ENCODE measurements at places on chromosomes 7 and 10.

GRCh38 chr10:113650172-113650571 is 13.7 kb downstream of the NRAP start:
- no peak for DNase-seq

GRCh38 chr7:82964150-82964882 is 198.4 kb downstream of the PCLO start:
- no peak for DNase-seq

DNA sequence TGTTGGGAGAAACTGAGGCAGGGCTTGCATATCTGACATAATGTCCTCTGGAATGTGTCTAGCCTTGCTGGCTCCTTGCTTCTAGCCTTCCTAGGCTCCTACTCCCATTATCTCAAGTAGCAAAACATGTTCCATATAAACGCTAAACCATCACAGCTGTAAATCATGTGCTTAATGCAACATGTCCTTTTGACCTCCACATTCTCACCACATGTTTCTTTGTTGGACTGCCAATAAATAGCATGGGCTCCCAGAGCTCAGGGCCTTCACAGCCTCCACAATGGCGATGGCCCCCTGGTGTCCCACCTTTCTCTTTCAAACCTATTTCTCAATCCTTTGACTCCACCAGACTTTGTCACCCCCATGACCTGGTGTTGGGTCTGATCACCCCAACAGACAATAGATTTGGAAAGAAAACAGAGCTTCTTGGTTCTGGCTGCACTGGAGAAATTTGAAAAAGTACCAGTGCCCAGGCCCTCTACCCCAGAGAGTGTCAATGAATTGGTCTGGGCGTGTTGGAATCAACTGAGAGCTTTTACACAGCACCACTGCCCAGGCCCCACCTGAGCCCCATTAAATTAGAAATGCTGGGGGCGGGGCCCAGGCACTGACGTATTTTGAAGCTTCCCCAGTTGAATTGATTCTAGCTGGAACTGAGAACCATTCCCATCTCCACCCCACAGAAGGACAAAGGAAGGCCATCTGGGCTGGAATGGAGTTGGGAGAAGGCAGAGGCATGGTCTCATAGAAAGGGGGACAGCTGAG is 41.3 kb upstream of the GGCT start:
- DNase-seq = no peak

GRCh38 chr10:112815269-112816032 is 134.6 kb upstream of the TCF7L2 start:
- no peak for DNase-seq

- DNase-seq = no peak
These were observed 55.3 kb downstream of the SCIN start for GRCh38 chr7:12625836-12626235.
